Stimulated activated CD4-positive, alpha-beta T cell treated with anti-CD3 and anti-CD28 coated beads, Interleukin-15, amount 100 ng/mL, for 1 hour (primary cell): ENCODE measurements at places on chromosomes 7 and 10.
A peak's percentile ranks its signal among the peaks of the same experiment; 100 is the strongest.

DNA sequence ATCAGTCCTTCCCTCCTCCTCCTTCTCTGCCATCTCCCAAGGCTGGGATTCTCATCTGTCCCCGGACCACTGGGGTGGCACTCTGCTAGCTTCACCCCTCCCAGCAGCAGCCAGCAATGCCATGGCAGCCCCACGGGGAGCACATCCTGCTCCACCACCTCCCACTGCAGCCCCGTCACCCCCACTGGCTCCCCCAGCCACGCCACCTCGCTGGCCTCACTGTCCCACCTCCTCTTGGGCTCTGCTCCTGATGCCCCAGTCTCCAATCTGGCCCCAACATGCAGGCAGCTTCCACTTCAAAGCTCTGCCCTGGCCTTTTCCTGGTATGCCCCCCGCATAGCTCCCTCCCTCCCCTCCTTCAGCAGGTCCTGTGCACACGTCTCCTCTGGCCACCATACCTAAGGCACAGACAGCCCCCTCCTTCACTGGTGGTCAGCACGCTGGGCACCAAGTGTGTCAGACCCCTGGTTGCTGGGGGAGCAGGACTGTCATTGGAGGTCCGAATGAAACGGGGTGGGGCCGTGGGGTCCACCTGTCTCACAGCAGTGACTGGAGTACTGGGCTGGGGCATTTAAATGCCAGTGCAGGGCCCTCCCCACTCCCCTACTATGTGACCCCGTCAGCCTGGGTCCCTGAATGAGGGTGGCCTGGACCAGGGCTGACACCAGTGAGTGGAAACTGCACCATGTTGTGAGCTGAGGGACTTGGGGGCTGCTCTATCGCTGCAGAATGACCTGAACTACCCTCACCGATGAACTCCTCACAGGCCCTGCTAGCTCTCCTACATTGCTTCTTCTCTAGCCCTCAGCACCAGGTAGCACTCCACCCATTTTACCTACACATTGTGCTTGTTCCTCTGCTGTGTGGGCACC is 38.7 kb downstream of the RASGEF1A start:
- DNase-seq, result peak; percentile 1

GRCh38 chr7:44318332-44318731 is 7.1 kb downstream of the CAMK2B start:
- no peak for DNase-seq

- DNase-seq, result no peak
These were observed 102.4 kb downstream of the CFTR start for GRCh38 chr7:117582219-117582704.

DNA sequence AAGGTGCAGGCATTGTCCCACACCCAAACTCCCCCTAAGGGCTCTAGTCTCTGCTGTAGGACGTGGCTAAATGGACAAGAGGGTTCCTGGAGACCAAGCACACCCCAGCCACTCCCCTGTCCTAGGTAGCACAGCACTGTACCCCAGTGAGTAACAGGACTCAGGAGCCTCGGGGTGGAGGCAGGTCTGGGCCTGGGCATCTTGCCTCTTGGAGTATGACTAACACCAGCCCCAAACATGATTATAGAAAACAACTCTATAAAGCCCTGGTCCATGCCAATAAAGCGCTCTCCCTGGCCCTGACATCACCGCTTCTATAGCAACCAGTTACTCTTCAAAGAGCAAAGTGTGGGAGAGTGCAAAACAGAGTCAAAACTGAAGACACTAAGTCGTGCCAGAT is 195.0 kb downstream of the CALN1 start:
- no peak for DNase-seq

DNA sequence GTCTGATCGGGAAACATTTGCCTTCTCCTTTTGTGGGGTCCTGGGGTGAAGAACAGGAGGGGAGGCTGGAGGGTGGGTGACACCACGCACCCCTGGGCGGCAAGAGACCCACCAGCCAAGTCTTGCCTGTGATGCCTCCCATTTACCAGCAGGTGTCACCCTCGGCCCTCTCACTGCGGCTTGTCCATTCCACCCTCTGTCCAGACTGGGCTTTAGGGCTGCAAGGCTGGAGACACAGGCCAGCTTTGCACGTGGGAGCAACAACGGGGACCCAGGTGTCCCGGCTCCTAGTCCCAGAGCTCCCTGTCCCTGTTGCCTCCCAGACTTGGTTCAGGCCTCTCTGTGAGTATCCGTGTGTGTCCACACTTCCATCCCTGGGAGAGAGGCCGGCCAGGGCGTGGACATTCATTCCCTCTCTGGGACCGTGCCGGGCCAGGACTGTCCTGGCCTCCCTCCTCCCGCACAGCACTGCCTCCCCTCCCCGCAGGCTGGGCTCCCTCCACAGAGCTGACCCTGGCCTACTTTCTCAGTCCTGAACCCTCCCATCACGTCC is 36.2 kb upstream of the GTF2IRD1 start:
- DNase-seq, result peak; percentile 29

DNA sequence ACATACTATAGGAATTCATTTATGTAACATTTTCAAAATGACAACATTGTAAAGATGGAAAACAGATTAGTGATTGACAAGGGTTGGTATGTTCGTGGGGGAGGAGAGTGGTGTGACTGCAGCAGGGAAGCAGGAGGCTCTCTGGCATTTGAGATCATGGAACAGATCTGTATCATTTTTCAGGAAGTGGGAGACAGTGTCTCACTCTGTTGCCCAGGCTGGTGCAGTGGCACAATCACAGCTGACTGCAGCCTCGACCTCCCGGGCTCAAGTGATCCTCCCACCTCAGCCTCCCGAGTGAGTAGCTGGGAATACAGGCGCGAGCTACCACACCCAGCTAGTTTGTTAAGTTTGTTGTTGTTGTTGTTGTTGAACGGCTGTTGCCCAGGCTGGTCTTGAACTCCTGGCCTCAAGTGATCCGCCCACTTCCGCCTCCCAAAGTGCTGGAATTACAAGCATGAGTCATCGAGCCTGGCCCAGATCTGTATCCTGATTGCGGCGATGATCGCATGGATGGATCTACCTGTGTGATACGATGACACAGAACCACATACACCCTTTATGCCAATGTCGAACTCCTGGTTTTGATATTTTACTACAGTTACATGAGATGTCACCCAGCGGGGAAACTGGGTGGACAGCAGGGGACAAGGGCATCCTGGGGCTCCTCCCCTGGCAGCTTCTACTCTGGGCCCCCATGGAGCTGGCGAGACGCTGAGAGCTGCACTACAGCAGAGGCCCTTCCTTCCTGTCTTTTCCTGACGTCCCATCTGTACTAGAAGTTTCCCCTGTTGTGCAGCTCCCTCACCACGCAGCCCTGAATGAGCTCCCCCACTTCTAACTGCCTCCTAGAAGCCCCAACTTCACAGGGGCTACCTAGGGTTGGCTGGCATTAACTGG is 12.3 kb upstream of the CYTH3 start:
- no peak for DNase-seq

- no peak for DNase-seq
These were observed 35.3 kb upstream of the ANKRD2 start for GRCh38 chr10:97537186-97537869.

DNA sequence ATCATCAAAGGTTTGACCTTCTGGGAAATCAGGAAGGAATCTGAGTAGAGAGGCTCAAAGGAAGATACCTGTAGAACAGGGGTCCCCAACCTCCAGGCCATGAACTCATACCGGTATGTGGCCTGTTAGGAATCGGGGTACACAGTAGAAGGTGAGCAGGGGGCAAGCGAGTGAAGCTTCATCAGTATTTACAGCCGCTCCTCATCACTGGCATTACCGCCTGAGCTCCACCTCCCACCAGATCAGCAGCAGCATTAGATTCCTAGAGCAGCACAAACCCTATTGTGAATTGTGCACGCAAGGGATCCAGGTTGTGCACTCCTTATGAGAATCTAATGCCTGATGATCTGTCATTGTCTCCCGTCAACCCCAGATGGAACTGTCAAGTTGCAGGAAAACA is 158.5 kb upstream of the CACNA2D1 start:
- no peak for DNase-seq

- no peak for DNase-seq
These were observed 95.0 kb upstream of the SLC26A5 start for GRCh38 chr7:103541026-103541425.

GRCh38 chr10:124646483-124647352 is 97.5 kb downstream of the FAM53B start:
- DNase-seq, result no peak

DNA sequence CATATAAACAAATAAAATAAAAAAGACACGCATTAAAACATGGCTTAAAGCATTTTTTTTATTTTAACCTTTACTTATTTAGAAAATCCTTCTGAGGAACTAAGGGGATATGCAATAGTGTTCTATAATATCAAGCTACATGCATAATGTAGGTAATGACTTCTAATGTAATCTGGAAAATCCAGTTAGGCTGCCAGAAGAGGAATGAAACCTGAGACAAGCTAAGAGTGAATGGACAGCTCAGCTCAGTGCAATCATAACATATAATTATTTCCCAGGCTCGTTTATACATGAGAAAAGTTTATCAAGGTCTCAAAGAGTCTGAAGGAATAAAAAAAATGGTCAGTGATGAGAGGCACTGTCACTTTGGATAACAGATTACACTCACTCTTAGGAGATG is 649.0 kb upstream of the PCDH15 start:
- no peak for DNase-seq

- no peak for DNase-seq
These were observed 57.0 kb downstream of the KLRG2 start for GRCh38 chr7:139426258-139427028.

DNA sequence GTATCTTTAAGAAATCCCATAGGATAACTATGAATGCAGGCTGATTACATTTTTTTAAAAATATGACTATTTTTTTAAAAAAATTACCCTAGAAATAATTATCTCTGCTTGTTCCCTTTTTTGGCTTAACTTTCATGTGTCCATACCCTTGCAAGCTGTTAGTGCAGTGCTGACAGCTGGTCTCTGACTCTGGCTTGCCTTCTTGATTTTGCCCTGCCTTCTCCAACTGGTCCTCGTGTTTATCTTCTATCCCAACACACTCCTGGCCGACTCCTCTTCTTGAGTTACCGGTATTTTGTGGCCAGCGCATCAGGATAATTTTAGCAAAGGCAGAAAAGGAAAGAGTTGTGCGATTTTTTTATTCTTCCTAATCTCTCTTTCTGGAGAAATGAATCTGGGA is 111.7 kb upstream of the STARD3NL start:
- no peak for DNase-seq

DNA sequence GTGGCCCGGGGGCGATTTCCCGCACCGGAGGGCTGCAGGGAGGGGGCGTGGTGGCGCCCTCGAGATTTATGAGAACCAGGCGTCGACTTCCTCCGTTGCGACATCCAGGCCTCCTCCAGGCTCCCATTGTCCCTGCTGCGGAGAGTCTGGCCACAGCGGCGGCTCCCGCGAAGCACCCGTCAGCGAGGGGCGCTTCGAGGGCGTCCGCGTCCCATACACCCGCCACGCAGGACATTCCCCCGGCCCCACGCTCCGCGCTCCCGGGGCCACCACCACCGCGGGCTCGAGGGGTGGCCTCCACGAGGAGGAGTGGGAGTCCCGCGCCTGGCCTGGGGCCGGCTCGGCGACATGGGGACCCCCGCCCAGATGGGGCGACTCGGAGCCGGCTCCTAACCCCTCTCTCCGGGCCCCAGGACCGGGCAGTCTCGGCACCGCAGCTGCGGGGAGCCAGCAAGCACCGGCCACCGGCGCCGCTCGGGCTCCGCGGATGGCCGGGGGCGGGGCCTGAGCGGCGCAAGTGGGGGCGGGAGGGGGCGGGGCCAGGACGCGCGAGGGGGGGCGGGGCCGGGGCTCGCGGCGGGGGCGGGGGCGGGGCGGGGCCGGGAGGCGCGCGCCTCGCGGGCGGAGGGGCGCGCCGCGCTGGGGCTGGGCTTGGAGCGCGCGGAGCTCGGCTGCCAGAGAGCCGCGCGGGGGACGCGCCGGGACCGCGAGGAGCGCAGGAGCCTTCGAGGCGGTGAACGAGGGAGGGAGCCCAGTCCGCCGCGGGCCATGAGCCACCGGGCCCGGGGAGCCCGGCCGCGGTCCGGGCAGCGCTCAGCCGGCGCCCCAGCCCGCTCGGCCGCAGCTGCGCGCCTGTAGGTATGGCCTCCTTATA is at the start of gene SH2B2:
Gene SH2B2 (plus strand): TSS at position 632 of the 874 bp plus-strand sequence. CDS start 13,683 bp downstream, outside the sequence.
- peak; percentile 21 for DNase-seq

DNA sequence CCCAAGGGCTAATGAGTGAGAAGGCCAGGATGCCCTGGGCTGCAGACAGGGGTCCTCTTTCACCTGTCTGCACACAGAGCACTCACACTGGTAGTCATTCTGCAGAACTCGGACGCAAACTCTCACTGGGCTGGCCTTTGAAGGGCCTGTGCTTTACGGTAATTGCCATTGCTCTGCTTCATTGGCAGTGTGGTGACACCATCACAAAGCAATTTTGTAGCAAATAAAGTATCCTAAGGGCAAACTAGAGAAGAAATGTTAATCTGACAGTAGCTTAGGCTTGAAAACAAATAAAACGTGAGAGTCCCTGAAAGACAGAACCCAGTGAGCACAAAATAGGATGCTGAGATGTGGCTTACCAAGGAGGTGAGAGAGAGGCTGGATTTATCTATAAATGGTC is 30.6 kb upstream of the FIGNL1 start:
- no peak for DNase-seq

- DNase-seq, result no peak
These were observed 56.7 kb downstream of the EGFR start for GRCh38 chr7:55075464-55076021.

- DNase-seq, result no peak
These were observed 49.1 kb upstream of the ADCY1 start for GRCh38 chr7:45525057-45525456.

DNA sequence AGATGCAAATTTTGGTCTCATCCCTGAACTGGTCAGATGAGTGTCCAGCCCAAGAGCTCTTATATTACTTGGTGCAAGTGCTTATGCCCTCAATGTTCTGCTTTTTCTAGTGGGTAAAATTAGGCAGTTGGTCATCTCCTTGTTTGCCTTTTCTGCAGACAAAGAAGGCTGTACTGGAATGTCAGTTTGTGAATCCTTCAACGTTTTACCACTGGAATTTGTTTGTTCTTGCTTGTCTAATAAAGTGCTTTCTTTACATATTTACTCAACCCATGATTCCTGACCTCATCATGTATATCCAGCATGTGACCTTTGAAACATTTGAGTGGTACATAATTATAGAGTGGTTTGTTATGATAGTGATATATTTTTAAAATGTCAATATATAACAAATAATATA is 232.2 kb upstream of the TEX47 start:
- no peak for DNase-seq

- DNase-seq, result no peak
These were observed 71.0 kb downstream of the SVOPL start for GRCh38 chr7:138630059-138630610.

DNA sequence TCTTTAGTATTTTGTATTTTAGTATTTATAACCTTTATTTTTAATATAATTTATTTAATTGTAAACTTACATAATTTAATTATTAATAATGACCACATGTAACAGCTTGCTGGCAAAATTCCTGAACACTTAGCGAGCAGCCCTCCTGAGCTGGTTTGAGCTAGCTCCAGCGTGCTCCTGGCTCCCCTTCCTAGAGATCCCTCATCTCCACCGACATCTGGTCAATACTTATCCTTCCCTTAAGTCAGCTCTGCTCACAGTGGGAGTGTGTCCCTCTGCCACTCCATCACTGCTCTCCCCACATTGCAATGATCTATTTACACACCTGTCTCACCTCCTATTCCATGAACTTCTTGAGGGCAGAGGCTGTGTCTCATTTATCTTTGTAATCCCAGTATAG is 20.6 kb upstream of the TBXAS1 start:
- DNase-seq, result no peak
